Stimulated activated CD4-positive, alpha-beta T cell treated with anti-CD3 and anti-CD28 coated beads, Interleukin-2, amount 100 ng/mL, for 4 hours (primary cell): ENCODE measurements at places on chromosomes 7 and 10.

DNA sequence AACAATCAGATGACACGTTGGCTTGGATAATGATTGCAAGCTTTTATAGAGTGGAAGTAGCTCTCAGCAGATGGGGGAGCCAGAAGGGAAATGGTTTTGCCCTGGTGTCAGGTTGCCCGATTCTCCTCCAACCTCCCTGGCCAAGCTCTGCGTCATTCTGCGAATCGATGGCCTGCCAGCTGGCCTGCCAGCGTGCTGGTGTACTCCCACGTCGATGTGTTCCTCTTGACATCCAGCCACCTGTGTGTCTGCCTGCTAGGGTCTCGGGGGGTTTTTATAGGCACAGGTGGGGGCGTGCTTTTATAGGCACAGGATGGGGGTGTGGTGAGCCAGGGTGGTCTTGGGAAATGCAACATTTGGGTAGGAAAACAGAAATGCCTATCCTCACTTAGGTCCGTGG lies 4.6 kb downstream of the NET1 start:
- no peak for DNase-seq

GRCh38 chr7:47354071-47354470 lies 227.8 kb downstream of the TNS3 start:
- no peak for DNase-seq

DNA sequence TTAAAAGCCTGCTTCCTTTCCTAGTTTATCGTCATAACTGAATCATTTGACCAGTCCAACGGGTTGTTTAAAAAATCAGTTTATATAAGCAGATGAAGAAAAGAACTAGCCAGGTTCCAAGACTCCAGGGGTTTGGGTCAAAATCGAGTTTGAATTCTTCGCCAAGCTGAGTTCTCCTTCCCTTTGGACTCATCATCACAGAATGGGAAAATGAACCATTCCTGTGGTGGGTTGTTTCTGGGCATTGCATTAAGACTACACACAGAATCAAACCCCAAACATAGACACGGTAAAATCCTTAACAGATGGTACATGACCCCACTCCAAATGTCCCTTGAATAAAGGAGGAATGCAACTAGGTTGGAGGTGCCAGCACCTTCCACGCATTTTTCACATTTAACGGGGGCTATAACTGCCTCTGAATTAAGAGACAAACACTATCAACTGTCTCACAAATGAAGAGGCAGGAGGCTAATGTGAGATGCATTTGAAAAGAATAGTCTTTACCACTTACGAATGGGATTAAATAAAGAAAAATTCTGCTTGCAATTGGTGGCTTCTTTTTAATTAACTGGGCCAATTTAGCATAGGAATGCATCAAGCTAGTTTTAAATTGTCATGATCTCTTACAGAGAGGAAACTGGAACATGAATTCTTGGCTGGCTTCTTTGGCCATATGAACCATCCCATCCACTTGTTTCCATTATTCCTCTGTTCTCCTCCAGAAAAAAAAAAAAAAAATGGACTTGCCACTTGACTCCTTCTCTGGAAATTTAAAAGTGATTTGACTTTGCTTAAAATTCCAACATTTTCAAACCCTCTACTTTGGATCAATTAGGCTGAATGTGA lies 61.1 kb downstream of the CHST15 start:
- no peak for DNase-seq

- no peak for DNase-seq
Measured at GRCh38 chr7:18508443-18509427, 13.2 kb downstream of the HDAC9 start.

DNA sequence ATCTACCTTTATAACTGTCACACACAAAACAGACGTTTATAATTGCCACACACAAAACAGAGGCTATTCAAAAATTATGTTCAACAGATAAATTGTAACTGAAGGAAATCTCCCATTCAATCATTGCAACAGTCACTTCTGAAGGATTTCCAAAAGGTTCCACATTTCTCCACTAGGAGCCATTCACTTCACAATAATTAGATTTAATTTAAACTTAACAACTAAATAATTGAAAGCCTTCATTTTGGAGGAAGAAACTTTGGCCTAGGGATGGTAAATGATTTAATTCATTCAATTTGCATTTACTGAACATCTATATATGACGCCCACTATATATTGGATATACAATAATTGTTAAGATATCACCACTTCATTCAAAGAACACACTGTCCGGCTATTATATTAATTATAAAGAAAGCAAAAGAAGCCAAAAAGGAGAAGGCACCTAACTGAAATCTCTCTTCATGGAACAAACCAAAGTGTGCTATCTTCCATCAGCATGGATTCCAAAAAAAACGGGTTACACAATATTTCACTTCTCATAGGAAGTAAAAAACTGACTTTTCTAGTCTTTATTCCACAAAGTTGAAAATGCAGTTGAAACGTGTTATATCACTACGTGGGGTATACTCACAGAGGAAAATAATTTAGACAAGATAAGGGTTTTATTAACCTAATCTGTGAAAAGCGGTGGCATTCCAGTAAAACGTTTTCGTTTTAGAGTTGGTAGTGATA lies 1.7 kb downstream of the ATAD1 start:
- no peak for DNase-seq
